ENCODE measurements at places on chromosomes 12 and 14.

DNA sequence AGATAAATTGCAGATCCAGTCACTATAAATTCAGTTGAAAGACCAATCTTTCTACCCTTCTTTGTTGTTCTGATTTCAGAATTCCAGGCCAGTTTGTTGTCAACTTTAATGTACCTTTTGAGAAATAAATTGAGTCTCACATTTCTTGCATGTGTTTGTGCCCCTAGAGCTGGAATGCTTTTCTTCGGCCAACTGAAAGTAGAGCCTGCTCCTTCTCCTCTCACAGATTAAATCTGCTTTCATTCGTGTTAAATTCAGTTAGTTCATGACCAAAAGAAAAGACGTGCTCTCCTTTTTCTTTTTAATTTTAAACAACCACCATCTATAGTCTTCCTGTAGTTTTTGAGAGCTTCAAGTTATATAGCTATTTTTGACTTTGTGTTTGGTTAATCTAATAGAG is 22.9 kb downstream of the SOCS2 start:
- H3K4me3 ChIP-seq = peak overlapping the region; percentile 36
- no peak for DNase-seq
- H3K36me3 ChIP-seq = no peaks in the 10 kb centered on the region
- peak overlapping the region; percentile 90 for H3K27ac ChIP-seq

DNA sequence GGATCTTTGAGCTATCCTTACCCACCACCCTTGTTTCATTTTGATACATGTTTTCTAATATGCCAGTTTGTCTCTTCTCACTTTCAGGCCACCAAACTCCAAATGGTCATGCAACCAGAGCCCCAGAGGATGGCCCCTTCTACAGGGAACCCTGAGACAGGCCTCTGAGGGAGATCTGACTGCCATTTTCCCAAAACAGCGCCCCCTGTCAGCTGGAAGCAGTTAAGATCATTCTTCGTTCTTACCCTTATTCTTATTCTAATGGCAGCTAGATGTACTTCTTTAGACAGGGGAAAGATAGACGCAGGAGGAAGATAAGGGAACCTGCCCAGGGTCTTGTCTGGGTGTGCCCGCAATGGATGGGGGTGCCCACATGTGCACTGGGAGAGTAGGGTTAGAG is 38.4 kb downstream of the C12orf56 start:
- no peak for DNase-seq
- H3K4me3 ChIP-seq = no peak overlapping the region
- no peaks in the 10 kb centered on the region for H3K4me1 ChIP-seq
- H3K27ac ChIP-seq = no peak overlapping the region
- no peaks in the 10 kb centered on the region for H3K27me3 ChIP-seq
- H3K36me3 ChIP-seq = no peaks in the 10 kb centered on the region

DNA sequence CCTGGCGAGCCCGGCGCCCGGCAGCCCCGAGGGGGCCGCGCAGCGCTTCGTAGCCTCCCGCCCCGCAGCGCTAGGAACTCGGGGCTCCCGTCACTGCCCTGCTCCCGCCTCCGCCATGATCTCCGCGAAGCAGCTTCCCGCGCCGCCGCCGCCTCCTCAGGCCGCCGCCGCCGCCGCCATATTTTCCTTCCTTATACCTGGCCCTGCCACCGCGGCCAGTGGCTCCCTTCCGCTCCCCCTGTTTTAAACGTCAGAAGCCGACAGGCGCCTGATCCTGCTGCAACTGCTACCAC is 286 bp downstream of the PPP4R3A start:
- H3K27ac ChIP-seq = peak overlapping the region; percentile 99
- no peaks in the 10 kb centered on the region for H3K36me3 ChIP-seq
- DNase-seq = no peak
- H3K4me3 ChIP-seq = peak overlapping the region; percentile 63
- H3K27me3 ChIP-seq = no peaks in the 10 kb centered on the region

DNA sequence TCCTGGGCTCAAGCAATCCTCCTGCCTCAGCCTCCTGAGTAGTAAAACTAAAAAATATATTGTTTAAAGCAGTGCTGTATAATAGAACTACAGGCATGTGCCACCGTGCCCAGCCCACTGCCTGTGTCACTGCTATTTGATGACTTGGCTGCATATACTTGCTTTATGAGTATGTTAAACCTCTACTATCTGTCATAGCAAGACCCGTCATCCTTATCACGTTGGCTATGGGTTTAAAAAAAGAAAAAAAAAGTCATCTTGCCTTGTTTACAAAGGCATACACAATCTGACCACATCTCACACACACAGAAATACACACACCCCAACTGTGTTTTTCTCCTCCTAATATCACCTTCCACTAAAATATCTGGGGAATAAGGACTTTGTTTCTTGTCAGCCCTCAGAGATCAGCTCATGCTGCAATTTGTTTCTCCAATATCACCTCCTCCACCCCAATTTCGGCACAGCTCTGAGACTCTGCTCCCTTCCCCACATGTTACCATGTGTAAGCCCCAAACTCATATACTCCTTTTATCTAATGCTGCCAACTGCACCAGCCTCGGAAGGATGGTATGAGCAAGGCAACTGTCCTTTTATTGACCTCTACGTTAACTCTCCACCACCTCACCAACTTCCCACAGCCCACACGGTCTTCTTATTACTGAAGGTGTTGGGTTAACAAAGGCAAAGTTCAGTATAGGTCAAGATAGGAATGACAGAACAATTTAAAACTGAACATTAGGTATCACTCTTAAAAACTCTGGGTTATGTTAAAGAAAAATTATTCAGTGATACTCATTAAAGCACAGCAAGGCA is 802 bp upstream of the TMPRSS12 start:
- no peak for DNase-seq
- no peak overlapping the region for H3K4me3 ChIP-seq
- no peak overlapping the region for H3K27ac ChIP-seq

DNA sequence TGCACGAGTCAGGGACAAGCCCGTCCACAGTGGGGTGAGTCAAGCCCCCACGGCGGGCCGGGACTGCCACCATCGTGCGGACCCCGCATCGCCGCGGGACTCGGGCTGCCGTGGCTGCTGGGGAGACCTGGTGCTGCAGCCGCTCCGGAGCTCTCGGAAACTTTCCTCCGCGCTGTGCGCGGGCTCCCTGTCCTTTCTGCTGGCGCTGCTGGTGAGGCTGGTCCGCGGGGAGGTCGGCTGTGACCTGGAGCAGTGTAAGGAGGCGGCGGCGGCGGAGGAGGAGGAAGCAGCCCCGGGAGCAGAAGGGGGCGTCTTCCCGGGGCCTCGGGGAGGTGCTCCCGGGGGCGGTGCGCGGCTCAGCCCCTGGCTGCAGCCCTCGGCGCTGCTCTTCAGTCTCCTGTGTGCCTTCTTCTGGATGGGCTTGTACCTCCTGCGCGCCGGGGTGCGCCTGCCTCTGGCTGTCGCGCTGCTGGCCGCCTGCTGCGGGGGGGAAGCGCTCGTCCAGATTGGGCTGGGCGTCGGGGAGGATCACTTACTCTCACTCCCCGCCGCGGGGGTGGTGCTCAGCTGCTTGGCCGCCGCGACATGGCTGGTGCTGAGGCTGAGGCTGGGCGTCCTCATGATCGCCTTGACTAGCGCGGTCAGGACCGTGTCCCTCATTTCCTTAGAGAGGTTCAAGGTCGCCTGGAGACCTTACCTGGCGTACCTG is 1.1 kb downstream of the PDE3A start:
- peak overlapping the region; percentile 91 for H3K27ac ChIP-seq
- no peaks in the 10 kb centered on the region for H3K36me3 ChIP-seq
- H3K4me3 ChIP-seq = peak overlapping the region; percentile 87
- peaks cover 5% of the 10 kb centered on the region for H3K4me1 ChIP-seq

GRCh38 chr12:109336593-109336992 is 11.1 kb upstream of the MYO1H start:
- no peak for DNase-seq
- H3K4me1 ChIP-seq = no peaks in the 10 kb centered on the region
- H3K4me3 ChIP-seq = no peak overlapping the region
- no peaks in the 10 kb centered on the region for H3K36me3 ChIP-seq
- H3K27ac ChIP-seq = no peak overlapping the region
- no peaks in the 10 kb centered on the region for H3K27me3 ChIP-seq

DNA sequence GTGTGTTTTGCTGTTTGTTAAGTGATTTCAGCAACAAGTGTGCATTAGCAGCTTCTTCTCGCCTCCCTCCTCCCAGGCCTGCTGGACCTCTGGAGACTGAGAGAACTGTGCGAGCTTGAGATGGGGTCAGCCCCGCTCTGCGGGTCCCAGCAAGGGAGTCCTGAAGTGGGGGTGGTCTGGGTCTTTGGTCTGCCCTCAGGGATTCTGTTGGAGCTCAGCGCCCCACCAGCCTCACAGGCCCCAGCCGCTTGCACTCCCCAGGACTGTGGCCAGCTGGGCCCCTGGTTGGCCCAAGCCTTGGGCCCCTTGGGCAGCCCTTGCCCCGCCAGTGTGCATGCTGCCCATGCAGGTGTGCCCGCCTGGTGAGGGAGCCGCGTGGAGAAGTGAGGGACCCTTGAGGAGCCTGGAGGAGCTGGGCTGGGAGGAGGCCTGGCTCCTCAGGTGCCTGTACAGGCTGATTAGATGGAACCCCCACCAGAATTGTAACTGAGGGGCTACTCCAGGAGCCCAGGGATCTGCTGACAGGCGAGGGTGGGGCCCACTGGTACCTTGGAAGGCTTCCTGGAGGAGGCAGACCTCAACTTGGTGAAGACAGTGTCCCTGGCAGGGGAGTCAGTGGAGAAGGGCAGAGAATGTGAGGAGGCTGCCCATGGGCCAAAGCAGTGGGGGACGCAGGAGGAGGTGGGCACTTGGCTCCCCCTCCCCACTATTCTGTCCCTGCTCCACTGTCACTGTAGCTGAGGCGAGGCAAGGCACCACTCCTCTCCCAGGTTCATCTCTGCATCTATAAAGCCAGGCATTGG is 56.7 kb downstream of the BEGAIN start:
- no peaks in the 10 kb centered on the region for H3K27me3 ChIP-seq
- no peak overlapping the region for H3K27ac ChIP-seq
- H3K36me3 ChIP-seq = peaks cover 10% of the 10 kb centered on the region
- no peak for DNase-seq

DNA sequence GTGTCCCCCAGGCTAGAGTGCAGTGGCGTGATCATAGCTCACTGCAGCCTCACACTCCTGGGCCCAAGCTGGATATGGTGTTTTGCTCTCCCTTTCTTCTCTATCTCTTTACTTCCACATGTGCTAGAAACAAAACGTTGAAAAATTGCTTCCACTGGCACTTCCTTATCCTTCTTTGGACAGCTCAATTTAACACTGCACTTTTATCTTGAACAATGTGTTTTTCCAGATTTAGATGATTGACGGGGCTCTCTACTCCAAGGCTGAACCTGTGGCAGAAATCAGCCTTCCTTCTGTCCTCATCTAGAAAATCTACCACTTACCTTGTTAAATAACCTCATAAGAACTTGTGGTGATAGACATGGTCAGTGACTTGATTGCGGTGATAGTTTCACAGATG is 165.1 kb downstream of the DAD1 start:
- H3K4me1 ChIP-seq = peaks cover 4% of the 10 kb centered on the region
- H3K27ac ChIP-seq = no peak overlapping the region
- no peak for DNase-seq
- no peaks in the 10 kb centered on the region for H3K27me3 ChIP-seq
- H3K36me3 ChIP-seq = no peaks in the 10 kb centered on the region
- H3K4me3 ChIP-seq = no peak overlapping the region

DNA sequence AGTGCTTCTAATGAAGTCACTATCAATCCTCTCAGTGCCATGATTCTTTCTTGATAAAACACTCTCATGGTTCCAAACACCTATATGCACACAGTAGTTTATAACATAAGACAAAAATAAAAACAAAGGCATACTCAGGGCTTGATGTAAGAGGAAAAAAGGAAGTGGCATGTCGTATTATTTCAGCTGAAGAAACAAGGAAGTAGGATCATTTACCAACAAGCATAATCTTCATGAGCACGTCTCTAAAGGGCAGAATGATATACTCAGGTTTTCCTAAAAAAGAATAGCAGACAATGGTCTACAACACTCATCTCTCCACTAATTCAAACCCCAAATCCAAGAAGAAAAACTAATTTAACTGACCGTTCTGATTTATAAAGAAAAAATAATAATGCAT is 33.9 kb downstream of the NUMB start:
- H3K4me3 ChIP-seq = no peak overlapping the region
- no peaks in the 10 kb centered on the region for H3K36me3 ChIP-seq
- no peak for DNase-seq
- H3K27ac ChIP-seq = no peak overlapping the region
- H3K4me1 ChIP-seq = peaks cover 16% of the 10 kb centered on the region
- H3K27me3 ChIP-seq = no peaks in the 10 kb centered on the region

- no peaks in the 10 kb centered on the region for H3K4me1 ChIP-seq
- H3K36me3 ChIP-seq = no peaks in the 10 kb centered on the region
- H3K27me3 ChIP-seq = no peaks in the 10 kb centered on the region
- H3K4me3 ChIP-seq = no peak overlapping the region
- DNase-seq = no peak
- H3K27ac ChIP-seq = no peak overlapping the region
Measured at GRCh38 chr14:73526036-73526984, 10.6 kb upstream of the ACOT1 start.

GRCh38 chr12:103665971-103666370 is 78.9 kb downstream of the STAB2 start:
- no peaks in the 10 kb centered on the region for H3K36me3 ChIP-seq
- DNase-seq = no peak
- H3K27ac ChIP-seq = no peak overlapping the region
- no peak overlapping the region for H3K4me3 ChIP-seq
- H3K27me3 ChIP-seq = no peaks in the 10 kb centered on the region
- H3K4me1 ChIP-seq = no peaks in the 10 kb centered on the region

DNA sequence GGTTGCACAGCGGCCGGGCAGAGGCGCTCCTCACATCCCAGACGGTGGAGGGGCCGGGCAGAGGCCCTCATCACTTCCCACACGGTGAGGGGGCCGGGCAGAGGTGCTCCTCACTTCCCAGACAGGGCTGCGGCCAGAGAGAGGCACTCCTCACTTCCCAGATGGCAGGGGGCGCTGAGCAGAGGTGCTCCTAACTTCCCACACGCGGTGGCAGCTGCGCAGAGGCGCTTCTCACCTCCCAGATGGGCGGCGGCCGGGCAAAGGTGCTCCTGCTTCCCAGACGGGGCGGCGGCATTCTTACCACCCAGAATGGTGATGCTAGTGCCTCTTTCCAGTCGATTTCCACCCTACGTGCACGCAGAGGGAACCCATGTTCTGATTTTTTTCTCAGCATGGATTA is 304.4 kb downstream of the RGS6 start:
- no peak overlapping the region for H3K4me3 ChIP-seq
- no peak overlapping the region for H3K27ac ChIP-seq
- no peak for DNase-seq
- no peaks in the 10 kb centered on the region for H3K36me3 ChIP-seq

- no peak within 1 kb of the TSS for H3K4me3 ChIP-seq
- H3K27me3 ChIP-seq = peaks cover 80% of the 10 kb centered on the region
- H3K27ac ChIP-seq = no peak within 1 kb of the TSS
- peak; percentile 93 for DNase-seq
Measured at GRCh38 chr12:53938326-53939140, at the start of gene HOXC13. TSS of gene HOXC13 (plus strand) at chr12:53938831. CDS start at chr12:53938907, 76 bp downstream.

DNA sequence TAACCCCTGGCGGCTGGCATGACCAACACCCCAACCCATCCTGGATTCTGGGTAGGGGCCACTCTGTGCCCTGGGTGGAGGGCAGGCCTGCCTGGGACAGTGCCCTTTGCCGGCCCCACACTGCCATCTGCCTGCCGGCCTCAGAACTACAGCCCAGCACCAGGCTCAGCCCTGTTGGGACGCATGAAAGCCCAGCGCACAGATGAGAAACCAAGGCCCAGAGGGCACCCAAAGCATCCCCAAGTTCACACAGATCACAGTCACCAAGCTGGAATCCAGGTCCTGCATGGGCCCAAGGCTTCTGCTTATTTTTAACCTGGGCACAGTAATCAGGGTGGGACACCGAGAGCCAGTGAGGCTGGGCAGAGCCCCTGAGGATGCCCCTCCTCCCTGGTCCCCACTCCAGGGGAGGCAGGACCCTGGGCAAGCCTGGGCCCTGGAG is 26.2 kb downstream of the RFLNA start:
- H3K4me1 ChIP-seq = no peaks in the 10 kb centered on the region
- peaks cover 14% of the 10 kb centered on the region for H3K36me3 ChIP-seq
- no peak overlapping the region for H3K4me3 ChIP-seq

Measured in kidney (tissue), 22 donors.